ENCODE measurements at places on chromosomes 4 and X. TPM values are rescaled to one million over a fixed set of nuclear protein-coding genes. Genes with fewer than 3 reads are reported as not detected.

The STPG2 gene
- not detected for total RNA-seq

The AFAP1 gene
- 18.1 TPM for total RNA-seq

The APLN gene
- total RNA-seq = 0.57 TPM

The FAM9B gene
- total RNA-seq = not detected

The CTAG1B gene
- not detected for total RNA-seq

The GAGE12J gene
- total RNA-seq = not detected

The FGFBP2 gene
- 2.1 TPM for total RNA-seq

The ACTRT1 gene
- total RNA-seq = not detected

The PDGFRA gene
- total RNA-seq = not detected

The RAB41 gene
- not detected for total RNA-seq

The MAGIX gene
- total RNA-seq = 0.99 TPM

The CENPVL3 gene
- total RNA-seq = 0.19 TPM

The ABCG2 gene
- 1.1 TPM for total RNA-seq
